Activated CD4-positive, CD25-positive, alpha-beta regulatory T cell (primary cell): ENCODE measurements at places on chromosomes 5 and 9.

GRCh38 chr9:68470067-68470466, 70.6 kb downstream of the TMEM252 start:
- DNase-seq, result no peak

DNA sequence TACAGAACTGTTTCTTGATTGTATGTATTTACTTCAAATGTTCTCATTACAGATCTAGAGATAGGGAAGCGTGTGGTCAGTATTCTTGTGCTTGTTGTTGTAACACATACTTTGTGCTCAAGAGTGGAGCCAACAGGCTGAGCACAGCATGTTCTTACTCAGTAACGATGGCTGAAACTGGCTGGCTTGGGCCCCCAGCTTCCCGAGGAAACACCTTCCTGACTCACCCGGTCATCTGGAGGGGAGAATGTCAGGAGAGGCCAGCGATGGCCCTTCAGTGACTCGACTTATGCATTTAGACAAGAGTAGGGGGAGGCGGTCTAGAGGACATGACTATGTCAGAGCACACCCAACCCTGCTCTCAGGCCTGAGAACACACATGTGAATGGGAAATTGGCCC, 25.6 kb downstream of the ZNF474 start:
- no peak for DNase-seq

DNA sequence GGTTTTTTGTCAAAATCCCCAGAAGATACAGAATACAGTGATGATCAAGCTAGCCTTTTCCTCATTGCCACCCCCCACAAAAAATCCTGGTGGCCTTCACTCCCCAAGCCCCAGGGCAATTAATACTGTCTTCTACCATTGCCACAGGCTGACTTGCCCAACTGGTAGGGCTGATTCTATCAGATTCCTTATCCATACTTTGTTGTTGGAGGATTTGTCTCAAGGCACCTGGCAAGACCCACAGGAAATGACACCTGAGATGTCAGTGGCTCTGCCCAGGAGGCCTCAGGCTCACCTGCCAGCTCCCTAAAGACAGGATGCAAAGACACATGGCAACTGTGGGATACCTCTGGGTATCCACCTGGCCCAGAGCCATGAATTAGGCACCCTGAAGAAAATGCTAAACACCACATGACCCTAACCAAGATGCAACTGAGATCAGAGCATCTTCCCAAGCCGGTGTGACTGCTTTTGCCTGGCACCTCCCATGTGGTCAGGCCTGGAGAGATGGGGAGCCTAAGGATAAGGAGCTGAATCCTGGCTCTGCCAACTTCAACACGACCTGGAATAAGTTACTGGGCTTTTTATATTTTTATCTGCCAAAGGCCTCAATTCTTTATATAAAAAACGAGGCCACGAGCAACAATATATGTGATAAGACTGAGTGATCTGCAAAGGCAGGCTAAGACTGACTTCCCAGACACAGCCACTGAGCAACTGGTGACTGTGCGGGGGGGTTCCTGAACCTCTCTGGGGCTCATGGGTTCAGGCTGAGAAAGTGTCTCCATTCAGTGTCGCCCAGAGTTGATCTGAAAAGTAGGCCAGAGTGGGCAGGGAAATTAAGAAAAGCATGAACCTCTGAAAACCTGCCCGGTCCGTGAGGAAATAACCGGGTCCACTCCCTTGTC, 944 bp downstream of the ATOX1 start:
- DNase-seq, result no peak

DNA sequence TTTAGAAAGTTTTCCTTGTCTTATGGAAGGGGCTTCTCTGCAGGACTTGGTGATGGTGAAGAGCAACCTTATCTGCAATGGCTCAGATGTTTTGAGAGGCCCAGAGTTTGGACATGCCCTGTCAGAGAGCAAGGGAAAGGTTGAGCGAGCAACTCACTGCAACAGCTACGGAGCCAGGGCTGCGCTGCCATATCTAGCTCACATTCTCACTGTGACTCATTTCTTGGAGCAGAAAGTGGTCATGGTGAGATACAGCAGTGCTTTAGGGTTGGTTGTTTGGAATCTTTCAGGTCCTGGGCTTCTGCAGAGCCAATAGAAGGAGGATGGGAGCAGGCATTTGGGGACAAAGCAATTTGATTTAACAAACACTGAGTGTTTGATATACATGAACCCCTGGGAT, 12.3 kb downstream of the GLRA1 start:
- DNase-seq, result no peak
